Activated CD8-positive, alpha-beta memory T cell treated with anti-CD3 and anti-CD28 coated beads, Interleukin-2, amount 10 ng/mL, durations not matched to agents 7 days and 5 days (primary cell): ENCODE measurements at places on chromosomes 13 and 19. TPM values are rescaled to one million over a fixed set of nuclear protein-coding genes. Genes with fewer than 3 reads are reported as not detected.
A peak's percentile ranks its signal among the peaks of the same experiment; 100 is the strongest.

GRCh38 chr13:90995614-90996013, 351.9 kb upstream of the MIR17HG start:
- no peaks in the 10 kb centered on the region for H3K4me1 ChIP-seq
- H3K27me3 ChIP-seq, result no peaks in the 10 kb centered on the region
- H3K4me3 ChIP-seq, result no peak overlapping the region
- H3K36me3 ChIP-seq, result no peaks in the 10 kb centered on the region
- H3K27ac ChIP-seq, result no peak overlapping the region
- no peak for DNase-seq

The TRAPPC2B gene
- total RNA-seq, result 11.2 TPM

DNA sequence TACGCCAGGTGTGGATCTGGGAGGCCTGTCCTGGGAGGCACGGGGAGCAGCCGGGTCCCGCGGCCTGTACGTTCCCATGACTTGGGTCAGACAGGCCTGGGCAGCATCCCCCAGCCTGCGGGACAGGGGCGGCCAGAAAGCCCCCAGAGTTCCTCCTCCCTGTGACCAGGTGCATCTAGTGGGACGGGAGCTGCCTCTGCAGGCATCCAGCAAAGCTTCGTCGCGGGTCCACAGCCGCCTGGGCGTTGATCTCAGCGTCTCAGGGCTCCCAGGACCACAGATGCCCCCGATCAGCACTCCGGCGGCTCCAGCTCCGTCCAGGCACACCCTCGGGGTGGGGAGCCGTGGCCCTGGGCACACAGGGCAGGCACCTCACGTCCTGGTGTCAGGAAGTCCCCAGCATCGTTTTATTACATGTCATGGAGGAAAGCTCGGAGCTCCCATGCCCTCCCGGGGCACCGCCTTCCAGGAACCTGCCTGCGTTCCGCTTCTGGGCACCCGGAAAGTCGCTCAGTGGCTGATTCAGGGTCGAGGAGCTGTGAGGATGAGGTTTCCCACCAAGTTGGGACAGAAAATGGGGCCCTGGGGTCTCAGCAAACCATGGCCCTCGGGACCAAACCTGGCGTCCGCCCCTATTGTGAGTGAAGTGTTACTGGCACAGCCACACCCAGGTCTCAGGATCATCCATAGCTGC, 1.5 kb upstream of the GZMM start:
- peaks cover 20% of the 10 kb centered on the region for H3K4me1 ChIP-seq
- no peak overlapping the region for H3K4me3 ChIP-seq
- DNase-seq, result no peak
- no peaks in the 10 kb centered on the region for H3K27me3 ChIP-seq
- H3K36me3 ChIP-seq, result peaks cover 4% of the 10 kb centered on the region

DNA sequence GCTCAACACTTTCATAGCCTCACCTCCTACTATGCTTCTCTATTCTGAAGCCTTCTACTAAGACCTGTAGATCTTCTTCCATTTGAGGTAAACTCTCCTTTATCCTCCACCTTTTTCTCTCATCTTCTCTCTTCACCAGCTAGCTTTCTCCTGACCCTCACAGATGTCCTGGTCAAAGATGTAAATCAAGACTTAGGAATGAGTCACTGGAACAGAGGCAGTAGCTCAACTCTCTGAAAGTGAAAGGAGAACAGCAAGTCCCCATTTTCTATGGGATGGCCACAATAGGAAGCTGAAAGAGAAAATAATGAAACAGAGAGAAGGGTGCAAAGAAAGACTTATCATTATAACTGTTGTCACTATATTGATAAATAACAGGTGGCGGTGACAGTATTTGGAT, 86.1 kb upstream of the DOCK9 start:
- peaks cover 50% of the 10 kb centered on the region for H3K4me1 ChIP-seq
- no peak overlapping the region for H3K4me3 ChIP-seq
- DNase-seq, result no peak
- H3K27me3 ChIP-seq, result no peaks in the 10 kb centered on the region
- H3K36me3 ChIP-seq, result peaks cover 44% of the 10 kb centered on the region

- no peak within 1 kb of the TSS for H3K27ac ChIP-seq
- DNase-seq, result no peak
- no peak within 1 kb of the TSS for H3K4me3 ChIP-seq
- peaks cover 38% of the 10 kb centered on the region for H3K4me1 ChIP-seq
- peaks cover 9% of the 10 kb centered on the region for H3K36me3 ChIP-seq
Measured at GRCh38 chr19:13102666-13103580, at the start of gene LYL1. LYL1 (minus strand) TSS chr19:13102858; CDS start chr19:13101171, 1,687 bp downstream.

GRCh38 chr13:78601874-78602560, 1.3 kb downstream of the POU4F1 start:
- H3K36me3 ChIP-seq, result peaks cover 7% of the 10 kb centered on the region
- H3K27ac ChIP-seq, result peak overlapping the region; percentile 65
- no peak for DNase-seq
- H3K27me3 ChIP-seq, result peaks cover 90% of the 10 kb centered on the region
- peaks cover 33% of the 10 kb centered on the region for H3K4me1 ChIP-seq
- H3K4me3 ChIP-seq, result peak overlapping the region; percentile 59
